Hepatic stellate cell (primary cell): ENCODE measurements at places on chromosomes 3 and 15.

- no peak for DNase-seq
Observed at GRCh38 chr15:82923744-82924143, 28.8 kb downstream of the HOMER2 start.

DNA sequence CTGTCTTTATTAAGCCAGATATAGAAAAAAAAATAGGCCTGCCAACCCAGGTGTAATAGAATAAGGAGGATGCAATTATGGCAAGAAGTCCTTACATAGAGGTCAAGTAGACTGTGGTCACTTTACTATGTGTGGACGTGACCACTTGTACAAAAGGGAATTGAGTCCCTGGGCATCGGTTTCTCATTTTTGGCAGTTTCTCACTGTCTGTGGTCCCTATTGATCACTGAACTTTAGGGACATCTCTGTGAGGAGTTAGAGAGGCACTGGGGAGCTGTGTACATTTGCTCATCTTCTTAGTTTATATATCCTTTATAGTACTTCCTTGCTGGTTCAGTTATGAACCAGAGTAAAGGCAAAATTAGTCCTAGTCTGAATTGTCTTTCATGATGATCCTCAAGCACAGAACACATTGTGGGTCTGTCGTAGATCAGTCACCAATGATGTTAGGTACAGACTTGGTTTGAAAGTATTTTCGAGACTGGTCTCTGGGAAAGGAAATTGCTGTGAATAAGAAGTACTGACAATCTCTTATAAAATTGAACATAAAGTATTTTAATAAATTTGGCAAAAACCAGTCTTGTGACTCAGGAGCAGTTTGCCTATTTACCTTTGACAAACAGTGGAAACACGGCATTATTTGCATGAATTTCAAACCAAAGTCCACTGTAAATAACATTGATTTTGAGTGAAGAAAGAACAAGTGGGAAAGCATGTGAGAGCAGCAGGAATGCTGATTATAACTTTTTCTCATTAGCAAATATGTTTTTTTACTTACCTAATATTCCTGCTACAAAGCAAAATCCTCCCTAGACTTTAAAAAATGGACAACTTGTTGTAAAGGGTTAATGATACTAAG, 218.9 kb upstream of the DPH6 start:
- DNase-seq = no peak

- peak; percentile 34 for DNase-seq
Observed at GRCh38 chr3:5226783-5227182, 39.3 kb downstream of the EDEM1 start.

DNA sequence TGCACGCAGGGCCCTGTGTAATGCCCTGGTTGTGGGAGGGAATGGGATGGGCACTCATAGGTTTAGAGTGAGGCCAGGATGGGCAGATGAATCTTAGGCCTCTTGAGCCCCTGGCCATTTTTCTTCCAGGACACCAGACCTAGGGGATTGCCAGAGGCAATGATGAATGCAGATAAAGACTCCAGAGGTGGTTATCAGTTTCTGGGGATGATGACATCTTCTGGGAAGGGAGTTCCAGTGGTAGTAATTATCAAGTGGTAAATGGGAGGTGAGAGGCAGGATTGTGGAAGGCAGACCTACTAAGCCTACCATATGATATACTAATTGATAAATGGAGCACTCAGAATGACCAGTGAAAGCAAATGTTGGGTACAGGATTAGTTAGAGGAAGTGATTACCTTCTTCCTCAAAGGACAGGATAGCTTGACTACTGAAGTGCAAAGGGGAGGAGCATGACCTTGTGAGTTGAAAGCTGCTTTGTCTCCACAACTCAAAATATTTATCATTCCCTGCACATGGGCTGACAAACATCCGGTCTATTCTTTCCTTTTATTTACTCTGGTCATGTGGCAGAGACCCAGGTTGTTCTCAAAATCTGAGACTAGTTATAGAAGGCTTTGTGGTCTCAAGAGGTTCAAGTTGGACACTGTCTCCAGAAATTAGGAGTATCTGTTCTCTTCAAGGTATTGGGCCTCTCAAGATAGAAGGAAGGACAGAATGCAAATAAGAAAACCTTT, 10.2 kb upstream of the MAPK6 start:
- DNase-seq = no peak

DNA sequence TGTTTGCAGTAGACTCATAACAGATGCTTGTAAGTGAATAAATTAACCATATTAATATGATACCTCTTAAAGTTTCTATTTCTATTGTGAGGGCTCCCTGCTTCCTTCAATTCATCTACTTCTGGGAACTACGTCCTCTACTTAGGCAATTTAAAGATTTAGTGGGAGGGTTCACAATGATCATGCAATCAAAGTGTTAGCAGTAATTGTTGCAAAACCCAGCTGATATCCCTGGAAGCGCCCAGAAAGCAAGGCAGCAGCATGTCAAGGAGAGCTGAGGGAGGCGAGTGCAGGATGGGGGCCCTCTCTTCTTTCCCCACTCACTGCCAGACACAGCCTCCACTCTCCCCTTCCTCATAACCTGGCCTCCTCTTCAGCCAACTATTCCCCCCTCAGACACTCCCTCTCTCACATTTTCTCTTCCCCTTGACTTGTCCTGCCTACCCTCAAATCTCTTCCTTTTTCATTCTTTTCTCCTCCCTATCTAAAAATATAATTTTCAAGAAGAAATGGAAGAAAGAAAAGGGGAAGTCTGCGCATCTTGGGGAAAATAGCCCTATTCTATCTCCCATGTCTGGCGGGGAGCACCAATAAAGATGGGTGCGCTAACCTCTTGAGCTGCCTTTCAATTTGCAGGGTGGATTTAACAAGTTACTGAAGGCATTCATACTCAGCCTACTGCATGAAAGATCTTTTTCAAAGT, 6.6 kb downstream of the TMEM212 start:
- DNase-seq = no peak

DNA sequence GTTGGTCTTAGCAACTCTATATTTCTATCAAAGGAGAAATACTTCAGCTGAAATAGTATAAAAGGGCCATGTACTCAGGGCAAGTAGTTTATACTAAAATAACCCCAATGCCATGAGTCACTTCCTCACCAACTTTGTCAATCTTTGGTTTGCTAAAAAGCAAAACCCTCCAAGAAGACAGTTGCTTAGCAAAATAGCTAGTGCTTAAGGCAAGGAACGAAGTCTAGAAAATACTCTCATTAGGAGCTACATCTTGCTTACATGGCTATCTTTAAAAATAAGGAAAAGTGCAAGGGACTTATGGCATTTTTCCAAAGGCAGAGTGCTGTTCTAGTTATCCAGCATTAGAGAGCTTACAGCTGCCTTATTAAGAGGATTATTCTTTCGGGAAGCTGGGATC, 28.4 kb downstream of the P3H2 start:
- peak; percentile 68 for DNase-seq

DNA sequence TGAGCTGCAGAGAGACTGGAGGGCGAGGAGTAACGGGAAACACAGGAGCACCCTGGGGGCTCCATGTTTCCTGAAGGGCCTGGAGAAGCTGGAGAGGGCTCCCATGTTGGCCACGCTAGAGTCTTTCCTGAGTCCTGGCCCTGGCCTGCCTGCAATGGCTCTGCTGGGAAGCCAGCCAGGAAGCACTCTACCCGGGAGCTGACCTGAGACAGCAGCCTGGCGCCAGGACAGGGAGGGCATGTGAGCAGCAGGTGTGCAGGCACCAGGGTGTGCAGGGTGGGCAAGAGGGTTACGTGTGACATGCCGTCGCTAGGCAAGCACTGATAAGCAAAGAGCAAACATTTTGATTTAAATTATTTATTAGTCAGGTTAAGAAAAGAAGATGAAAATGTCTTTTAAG, 301.4 kb downstream of the OCA2 start:
- no peak for DNase-seq

DNA sequence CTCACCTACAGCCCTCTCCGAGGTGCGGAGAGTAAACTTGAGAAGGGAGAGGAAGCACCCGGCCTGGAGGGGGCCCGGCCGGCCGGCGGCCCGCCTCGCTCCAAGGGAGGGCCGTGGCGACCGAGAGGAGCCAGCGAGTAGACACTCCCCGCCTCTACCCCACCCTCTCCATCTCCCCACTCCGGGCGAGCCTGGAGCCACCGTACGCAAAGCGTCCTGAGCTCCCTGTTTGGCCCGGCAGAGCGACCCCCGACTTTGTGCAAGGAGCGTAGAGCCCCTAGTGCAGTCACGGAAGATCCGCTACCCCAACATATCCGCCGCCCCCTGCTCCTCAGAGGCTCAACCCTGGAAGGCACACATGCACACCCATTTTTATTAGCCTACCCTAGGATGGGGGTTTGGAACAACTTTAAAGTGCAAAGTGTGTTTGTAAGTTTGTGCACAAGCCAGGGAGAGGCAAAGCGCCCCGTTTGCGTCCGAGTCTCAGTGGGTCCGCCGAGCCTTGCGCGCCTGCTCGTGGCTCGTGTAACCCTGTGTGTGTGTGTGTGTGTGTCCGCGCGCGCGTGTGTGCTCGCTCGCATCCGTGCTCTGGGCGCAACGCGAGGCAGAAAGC, 508 bp upstream of the SMAD6 start:
- peak; percentile 75 for DNase-seq

GRCh38 chr15:62324382-62324781, 159.3 kb upstream of the C2CD4B start:
- no peak for DNase-seq

- no peak for DNase-seq
Observed at GRCh38 chr15:59291213-59291549, 81.5 kb downstream of the MYO1E start.

DNA sequence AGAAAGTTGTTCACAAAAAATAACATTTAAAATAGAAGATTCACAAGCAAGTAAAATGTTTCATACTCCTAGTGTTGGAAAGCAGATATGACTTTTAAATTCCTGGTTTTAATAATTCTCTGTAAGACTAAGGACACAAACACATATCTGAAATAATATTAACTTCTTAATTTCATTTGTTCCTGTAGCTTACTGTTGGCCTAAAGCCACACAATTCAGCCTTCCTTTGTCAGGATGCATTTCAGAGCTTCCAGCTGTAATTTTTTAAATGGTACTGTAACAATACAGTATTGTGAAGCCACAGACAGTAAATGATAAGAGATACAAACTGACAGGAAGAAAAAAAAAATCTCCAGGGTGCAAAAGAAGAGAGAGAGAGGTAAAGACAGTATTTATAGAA, 84.2 kb downstream of the TMCC1 start:
- no peak for DNase-seq

GRCh38 chr3:30775040-30775439, 119.4 kb downstream of the GADL1 start:
- DNase-seq = no peak

- no peak for DNase-seq
Observed at GRCh38 chr3:181230258-181230657, 240.7 kb upstream of the DNAJC19 start.

GRCh38 chr3:99176169-99176964, 274.9 kb upstream of the DCBLD2 start:
- DNase-seq = no peak

GRCh38 chr3:159821110-159821509, 167.5 kb upstream of the IL12A start:
- DNase-seq = no peak

DNA sequence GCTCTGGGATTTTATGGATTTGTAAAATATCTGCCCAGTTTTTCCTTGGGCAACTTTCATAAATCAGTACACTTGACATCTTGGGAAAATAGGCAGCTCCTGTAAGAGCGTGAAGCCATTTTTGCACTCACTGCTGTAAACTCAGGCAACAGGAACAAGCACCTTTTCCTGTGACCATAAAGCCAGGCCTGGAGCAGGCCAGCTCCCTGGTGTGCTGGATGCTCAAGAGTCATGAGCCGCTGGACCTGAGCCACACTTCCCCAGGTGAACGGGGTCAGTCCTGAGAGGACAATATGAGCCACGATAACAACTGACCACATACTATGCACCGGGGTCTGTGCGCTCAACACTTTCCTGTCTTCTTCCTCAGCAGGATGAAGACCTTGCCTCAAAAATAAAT, 158.2 kb downstream of the NUP210 start:
- DNase-seq = no peak
